ENCODE measurements at places on chromosomes 11 and 22. TPM values are rescaled to one million over a fixed set of nuclear protein-coding genes. Genes with fewer than 3 reads are reported as not detected.

GRCh38 chr11:77403211-77403610 lies 70.7 kb downstream of the PAK1 start:
- H3K27ac ChIP-seq: no peak overlapping the region
- no peaks in the 10 kb centered on the region for H3K36me3 ChIP-seq
- H3K27me3 ChIP-seq: no peaks in the 10 kb centered on the region

DNA sequence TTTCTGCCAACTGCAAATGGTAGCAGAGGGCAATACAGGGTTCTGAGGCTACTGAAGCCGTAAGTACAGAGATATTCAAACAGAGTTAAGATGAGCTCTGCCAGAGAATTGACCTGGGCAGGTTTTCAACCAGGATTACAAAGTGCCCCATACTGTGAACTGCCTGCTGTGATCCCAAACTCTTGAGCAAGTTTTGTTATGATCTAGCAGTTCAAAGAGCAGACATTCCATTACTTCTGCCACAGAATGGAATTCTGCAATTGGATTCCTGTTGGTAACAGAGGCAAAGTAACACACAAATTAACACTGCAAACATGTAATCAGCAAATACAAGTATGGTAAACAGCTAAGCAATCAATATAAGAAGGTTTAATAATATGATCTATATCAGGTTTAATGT lies 31.2 kb downstream of the ALG9 start:
- no peak overlapping the region for H3K4me3 ChIP-seq
- DNase-seq: no peak
- H3K36me3 ChIP-seq: peaks cover 7% of the 10 kb centered on the region
- no peaks in the 10 kb centered on the region for H3K27me3 ChIP-seq

DNA sequence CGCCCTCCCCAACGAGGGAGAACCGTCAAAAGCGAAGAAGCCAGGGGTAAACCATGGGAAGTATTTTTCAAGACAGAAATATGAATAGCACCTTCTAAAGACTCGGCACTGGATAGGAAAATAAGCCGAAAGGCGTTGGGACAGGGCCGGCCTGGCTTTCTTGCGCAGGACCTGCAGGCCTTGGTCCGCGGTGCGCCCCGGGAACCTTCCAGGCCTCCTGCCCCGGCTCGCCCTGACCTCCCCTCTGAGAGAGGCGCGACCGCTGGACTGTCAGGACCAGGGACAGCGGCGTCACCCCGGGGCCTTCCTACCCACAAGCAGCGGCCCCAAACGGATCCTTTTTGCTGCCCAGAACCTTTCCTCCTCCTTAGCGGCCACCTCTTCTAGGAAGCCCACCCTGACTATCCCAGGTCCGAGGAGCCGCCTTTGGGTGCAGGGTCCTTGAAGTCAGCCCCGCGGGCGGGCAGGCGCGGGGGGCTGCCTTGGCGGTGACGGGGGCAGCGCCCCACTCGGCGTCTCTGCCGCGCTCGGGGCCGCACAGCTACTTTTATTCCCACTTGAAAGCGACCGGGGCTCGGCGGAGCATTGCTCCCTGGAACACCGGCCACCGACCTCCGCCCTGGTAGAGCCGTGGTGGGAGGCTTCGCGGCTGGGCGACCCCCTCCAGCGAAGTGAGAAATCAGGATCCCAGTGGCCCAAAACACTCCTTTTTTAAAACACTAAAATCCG lies 650 bp upstream of the MAPK11 start:
- H3K36me3 ChIP-seq: no peaks in the 10 kb centered on the region
- H3K27me3 ChIP-seq: no peaks in the 10 kb centered on the region
- peak; percentile 80 for DNase-seq
- H3K4me3 ChIP-seq: peak overlapping the region; percentile 68

DNA sequence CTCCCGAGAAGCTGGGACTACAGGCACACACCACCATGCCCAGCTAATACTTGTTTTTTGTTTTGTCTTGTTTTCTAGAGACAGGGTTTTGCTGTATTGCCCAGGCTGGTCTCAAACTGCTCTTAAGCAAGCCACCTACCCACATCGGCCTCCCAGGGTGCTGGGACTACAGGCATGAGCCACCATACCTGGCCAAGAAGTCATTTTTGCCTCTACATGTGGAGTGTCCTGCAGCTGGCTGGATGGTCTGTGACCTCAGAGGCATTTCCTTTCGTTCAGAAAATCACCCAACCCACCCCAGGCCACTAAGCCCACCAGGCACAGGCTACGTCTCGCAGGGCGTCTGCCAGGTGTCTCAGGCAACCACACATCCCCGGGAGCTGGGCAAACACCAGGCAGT lies 12.8 kb downstream of the SHANK2 start:
- H3K27ac ChIP-seq: no peak overlapping the region
- no peaks in the 10 kb centered on the region for H3K4me1 ChIP-seq
- no peak for DNase-seq
- no peaks in the 10 kb centered on the region for H3K27me3 ChIP-seq
- no peaks in the 10 kb centered on the region for H3K36me3 ChIP-seq

- no peaks in the 10 kb centered on the region for H3K36me3 ChIP-seq
- H3K27ac ChIP-seq: no peak overlapping the region
- no peaks in the 10 kb centered on the region for H3K27me3 ChIP-seq
Observed at GRCh38 chr22:31394326-31394725, 5.1 kb upstream of the DRG1 start.

DNA sequence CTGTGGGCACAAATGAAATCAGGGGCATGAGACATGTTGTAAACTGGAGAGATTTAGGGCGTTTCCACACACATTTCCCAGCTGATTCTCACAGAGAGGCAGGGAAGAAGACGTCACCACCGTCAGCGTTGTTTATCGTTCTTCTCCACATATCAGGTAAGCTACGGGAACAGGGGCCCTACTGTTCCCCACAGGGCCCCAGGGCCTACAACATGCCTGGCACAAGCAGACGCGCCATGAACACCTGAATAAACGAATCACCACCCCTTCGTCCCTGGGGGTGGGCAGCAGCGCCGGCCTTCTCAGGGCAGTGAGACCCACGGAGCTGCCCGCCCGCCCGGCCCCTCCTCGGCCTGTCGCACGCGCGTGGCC lies 342 bp downstream of the EFCAB6 start:
- no peaks in the 10 kb centered on the region for H3K27me3 ChIP-seq
- H3K36me3 ChIP-seq: peaks cover 4% of the 10 kb centered on the region
- peak overlapping the region; percentile 82 for H3K27ac ChIP-seq
- H3K4me1 ChIP-seq: peaks cover 10% of the 10 kb centered on the region

- H3K36me3 ChIP-seq: no peaks in the 10 kb centered on the region
- H3K4me3 ChIP-seq: no peak overlapping the region
- DNase-seq: no peak
Observed at GRCh38 chr11:58654908-58655296, 32.4 kb downstream of the CNTF start.

DNA sequence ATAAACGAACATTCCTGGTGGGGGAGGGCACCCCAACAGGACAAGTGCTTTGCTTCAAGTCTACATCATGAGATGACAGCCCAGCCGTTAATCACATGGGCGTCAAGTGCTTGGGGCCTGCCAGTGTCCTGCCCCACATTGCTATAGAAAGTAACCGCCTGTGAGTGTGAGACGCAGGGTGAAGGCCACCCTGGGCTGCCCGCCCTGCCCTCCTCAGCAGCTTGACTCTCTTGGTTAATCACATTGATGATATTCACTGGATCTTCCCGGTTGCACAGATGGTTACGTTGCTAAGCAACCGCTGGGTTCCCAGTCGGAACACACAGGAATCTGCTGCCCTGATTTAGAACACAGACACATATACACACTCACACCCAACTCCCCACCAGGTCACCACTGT lies 79.3 kb downstream of the CTTN start:
- DNase-seq: no peak
- no peaks in the 10 kb centered on the region for H3K4me1 ChIP-seq
- no peak overlapping the region for H3K27ac ChIP-seq

DNA sequence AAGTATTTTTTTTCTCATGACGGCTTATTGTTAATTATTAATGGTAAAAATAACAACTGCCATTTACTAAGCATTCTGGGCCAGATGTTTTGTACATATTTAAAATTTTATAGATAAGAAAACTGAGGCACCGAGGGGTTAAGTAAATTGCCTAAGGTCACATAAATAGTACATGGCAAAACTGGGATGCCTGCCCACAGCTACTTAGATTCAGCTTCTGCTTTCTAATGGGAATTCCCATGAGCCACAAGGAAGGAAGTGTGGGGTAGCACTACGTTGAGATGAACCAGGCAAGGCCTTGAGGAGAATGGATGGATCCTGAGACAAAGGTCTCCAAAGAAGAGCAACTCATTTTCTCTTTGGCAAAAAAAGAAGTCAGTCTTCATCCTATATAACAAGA lies 11.9 kb upstream of the PHF21A start:
- H3K4me3 ChIP-seq: no peak overlapping the region
- H3K27ac ChIP-seq: no peak overlapping the region
- no peaks in the 10 kb centered on the region for H3K36me3 ChIP-seq
- no peak for DNase-seq
- H3K4me1 ChIP-seq: no peaks in the 10 kb centered on the region
- no peaks in the 10 kb centered on the region for H3K27me3 ChIP-seq

DNA sequence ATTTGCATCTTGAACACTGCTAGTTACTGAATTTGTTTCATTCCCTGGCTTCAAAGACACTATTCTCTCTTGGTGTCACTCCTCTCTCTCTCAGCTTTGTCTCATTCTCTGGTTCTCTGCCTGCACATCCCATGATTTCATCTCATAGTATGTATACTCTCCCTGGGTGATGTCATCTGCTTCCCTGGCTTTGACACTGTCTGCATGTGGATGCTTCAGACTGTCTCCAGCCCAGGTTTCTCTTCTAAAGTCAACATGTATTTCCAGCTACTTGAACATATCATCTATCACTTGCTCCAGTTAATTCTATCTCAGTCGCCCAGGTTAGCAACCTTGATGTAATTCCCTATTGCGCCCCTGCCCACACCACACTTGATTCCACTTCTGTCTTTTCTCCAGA lies 9.3 kb upstream of the ACAT1 start:
- H3K27ac ChIP-seq: no peak overlapping the region
- H3K36me3 ChIP-seq: no peaks in the 10 kb centered on the region
- H3K4me1 ChIP-seq: no peaks in the 10 kb centered on the region
- no peaks in the 10 kb centered on the region for H3K27me3 ChIP-seq
- no peak for DNase-seq
- no peak overlapping the region for H3K4me3 ChIP-seq

Gene CELSR1
- 0.94 TPM for total RNA-seq

Gene OR5D14
- total RNA-seq: not detected

Gene CCDC86
- total RNA-seq: 25.8 TPM

Gene ANO1
- total RNA-seq: not detected

Gene PHF21B
- not detected for total RNA-seq

Gene GPHA2
- not detected for total RNA-seq

Data from naive thymus-derived CD4-positive, alpha-beta T cell (primary cell).